ENCODE measurements at places on chromosomes 1 and 21.
A peak's percentile ranks its signal among the peaks of the same experiment; 100 is the strongest.

DNA sequence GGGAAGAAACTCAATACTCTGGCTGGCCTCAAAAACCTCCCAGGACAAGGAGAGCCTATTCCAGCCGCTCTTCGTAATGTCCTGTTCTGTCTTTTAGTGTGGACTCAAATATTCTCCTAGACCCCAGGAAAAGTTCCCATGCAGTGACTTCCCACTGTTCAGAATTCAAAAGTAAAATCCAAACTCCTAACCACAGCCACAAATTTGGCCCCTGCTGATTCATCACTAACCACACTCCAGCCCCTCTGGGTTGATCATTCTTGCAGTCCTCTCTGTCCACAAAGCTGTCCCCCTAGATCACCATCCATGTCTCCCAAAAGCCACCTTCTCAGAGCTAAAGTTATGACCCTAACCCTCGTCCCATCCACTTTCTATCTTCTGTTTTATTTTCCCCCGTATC, 5.1 kb downstream of the CTNNBIP1 start:
- H3K4me1 ChIP-seq, result peaks cover 20% of the 10 kb centered on the region
- no peak overlapping the region for H3K4me3 ChIP-seq
- no peaks in the 10 kb centered on the region for H3K36me3 ChIP-seq
- no peak overlapping the region for H3K27ac ChIP-seq

GRCh38 chr1:9315411-9316079, 22.9 kb downstream of the SPSB1 start:
- H3K36me3 ChIP-seq, result peaks cover 28% of the 10 kb centered on the region
- no peak overlapping the region for H3K4me3 ChIP-seq
- peaks cover 62% of the 10 kb centered on the region for H3K4me1 ChIP-seq
- DNase-seq, result peak; percentile 79
- H3K27me3 ChIP-seq, result no peaks in the 10 kb centered on the region
- peak overlapping the region; percentile 83 for H3K27ac ChIP-seq

- H3K4me1 ChIP-seq, result peaks cover 21% of the 10 kb centered on the region
- no peaks in the 10 kb centered on the region for H3K27me3 ChIP-seq
- peaks cover 74% of the 10 kb centered on the region for H3K36me3 ChIP-seq
- H3K27ac ChIP-seq, result no peak overlapping the region
- no peak overlapping the region for H3K4me3 ChIP-seq
- no peak for DNase-seq
These were observed 3.8 kb downstream of the C1orf35 start for GRCh38 chr1:228099331-228099732.

- H3K27ac ChIP-seq, result no peak overlapping the region
- no peak for DNase-seq
- H3K4me3 ChIP-seq, result no peak overlapping the region
- no peaks in the 10 kb centered on the region for H3K36me3 ChIP-seq
- H3K27me3 ChIP-seq, result no peaks in the 10 kb centered on the region
- peaks cover 3% of the 10 kb centered on the region for H3K4me1 ChIP-seq
These were observed 224.2 kb upstream of the RUNX1 start for GRCh38 chr21:35273333-35273732.

- H3K27me3 ChIP-seq, result no peaks in the 10 kb centered on the region
- no peak overlapping the region for H3K4me3 ChIP-seq
- no peak for DNase-seq
- no peak overlapping the region for H3K27ac ChIP-seq
- no peaks in the 10 kb centered on the region for H3K36me3 ChIP-seq
These were observed 143.7 kb downstream of the PCNX2 start for GRCh38 chr1:233151861-233152260.

DNA sequence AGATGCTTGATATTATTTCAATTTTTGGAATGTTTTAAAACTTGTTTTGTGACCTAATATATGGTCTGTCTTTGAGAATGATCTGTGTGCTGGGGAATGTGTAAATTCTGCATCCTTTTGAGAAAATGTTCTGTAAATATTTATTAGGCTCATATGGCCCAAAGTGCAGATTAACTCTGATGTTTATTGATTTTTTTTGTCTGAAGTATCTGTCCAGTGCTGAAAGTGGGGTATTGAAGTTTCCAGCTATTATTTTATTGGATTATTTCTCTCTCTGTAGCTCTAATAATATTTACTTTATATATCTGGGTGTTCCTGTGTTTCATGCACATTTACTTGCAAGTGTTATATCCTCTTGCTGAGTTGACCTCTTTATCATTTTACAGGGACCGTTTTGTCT, 1397.2 kb downstream of the PLA2G4A start:
- DNase-seq, result no peak
- no peak overlapping the region for H3K4me3 ChIP-seq
- H3K27ac ChIP-seq, result no peak overlapping the region
- H3K27me3 ChIP-seq, result no peaks in the 10 kb centered on the region

GRCh38 chr1:1281533-1282321, 1.5 kb downstream of the SCNN1D start:
- H3K27ac ChIP-seq, result peak overlapping the region; percentile 96
- no peak overlapping the region for H3K4me3 ChIP-seq
- peak; percentile 80 for DNase-seq

- H3K27me3 ChIP-seq, result no peaks in the 10 kb centered on the region
- no peaks in the 10 kb centered on the region for H3K4me1 ChIP-seq
- H3K4me3 ChIP-seq, result no peak overlapping the region
These were observed 64.7 kb upstream of the LPGAT1 start for GRCh38 chr1:211895126-211895759.

DNA sequence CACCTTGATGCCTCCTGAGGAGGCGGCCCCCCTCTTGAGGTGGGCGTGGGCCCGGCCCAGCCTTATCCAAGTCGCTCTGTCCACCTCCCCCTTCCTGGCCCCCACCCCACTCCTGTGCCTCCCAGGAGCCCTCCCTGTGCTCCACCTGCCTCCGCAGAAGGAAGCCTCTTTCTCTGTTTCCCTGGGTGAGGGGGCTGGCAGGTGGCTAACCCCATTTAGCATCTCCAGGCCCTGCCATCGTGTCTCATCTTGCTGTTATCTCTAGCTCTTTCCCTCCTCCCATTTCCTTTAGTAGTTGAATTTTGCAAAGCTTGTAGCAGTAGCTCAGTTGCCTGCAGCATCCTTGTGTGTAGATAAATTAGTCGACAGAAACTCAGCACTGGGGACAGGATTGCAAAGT, 7.2 kb downstream of the RNF187 start:
- H3K27ac ChIP-seq, result no peak overlapping the region
- H3K4me3 ChIP-seq, result no peak overlapping the region
- no peaks in the 10 kb centered on the region for H3K27me3 ChIP-seq
- no peaks in the 10 kb centered on the region for H3K4me1 ChIP-seq

- no peaks in the 10 kb centered on the region for H3K4me1 ChIP-seq
- no peak overlapping the region for H3K27ac ChIP-seq
- no peaks in the 10 kb centered on the region for H3K27me3 ChIP-seq
- H3K4me3 ChIP-seq, result no peak overlapping the region
- no peaks in the 10 kb centered on the region for H3K36me3 ChIP-seq
- DNase-seq, result no peak
These were observed 71.9 kb upstream of the USP24 start for GRCh38 chr1:55286856-55287602.

GRCh38 chr1:213089924-213090677, 39.1 kb downstream of the RPS6KC1 start:
- H3K36me3 ChIP-seq, result peaks cover under 1% of the 10 kb centered on the region
- H3K4me1 ChIP-seq, result no peaks in the 10 kb centered on the region
- H3K27me3 ChIP-seq, result no peaks in the 10 kb centered on the region
- H3K27ac ChIP-seq, result no peak overlapping the region

GRCh38 chr1:116833718-116834117, 76.0 kb upstream of the PTGFRN start:
- no peaks in the 10 kb centered on the region for H3K36me3 ChIP-seq
- H3K27me3 ChIP-seq, result no peaks in the 10 kb centered on the region
- H3K4me1 ChIP-seq, result no peaks in the 10 kb centered on the region
- H3K27ac ChIP-seq, result no peak overlapping the region

DNA sequence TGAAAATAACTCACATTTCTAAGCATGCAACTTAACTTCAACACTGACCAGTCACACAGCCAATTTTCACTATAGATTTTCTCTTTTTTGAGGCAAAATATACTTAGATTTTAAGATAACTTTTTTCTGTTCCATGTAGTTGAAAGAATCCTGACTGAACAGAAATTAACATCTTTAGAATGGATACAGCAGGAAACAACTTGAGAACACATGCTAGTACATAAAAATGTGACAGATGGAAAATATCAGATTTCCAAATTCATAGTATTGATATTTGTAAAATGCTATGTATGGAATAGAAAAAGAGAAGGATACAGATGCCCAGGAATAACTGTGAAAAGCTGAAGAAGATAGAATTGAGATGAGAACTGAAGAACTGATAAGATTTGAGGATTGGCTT, 1270.6 kb downstream of the KCNT2 start:
- H3K36me3 ChIP-seq, result no peaks in the 10 kb centered on the region
- H3K4me1 ChIP-seq, result no peaks in the 10 kb centered on the region
- H3K27me3 ChIP-seq, result no peaks in the 10 kb centered on the region

DNA sequence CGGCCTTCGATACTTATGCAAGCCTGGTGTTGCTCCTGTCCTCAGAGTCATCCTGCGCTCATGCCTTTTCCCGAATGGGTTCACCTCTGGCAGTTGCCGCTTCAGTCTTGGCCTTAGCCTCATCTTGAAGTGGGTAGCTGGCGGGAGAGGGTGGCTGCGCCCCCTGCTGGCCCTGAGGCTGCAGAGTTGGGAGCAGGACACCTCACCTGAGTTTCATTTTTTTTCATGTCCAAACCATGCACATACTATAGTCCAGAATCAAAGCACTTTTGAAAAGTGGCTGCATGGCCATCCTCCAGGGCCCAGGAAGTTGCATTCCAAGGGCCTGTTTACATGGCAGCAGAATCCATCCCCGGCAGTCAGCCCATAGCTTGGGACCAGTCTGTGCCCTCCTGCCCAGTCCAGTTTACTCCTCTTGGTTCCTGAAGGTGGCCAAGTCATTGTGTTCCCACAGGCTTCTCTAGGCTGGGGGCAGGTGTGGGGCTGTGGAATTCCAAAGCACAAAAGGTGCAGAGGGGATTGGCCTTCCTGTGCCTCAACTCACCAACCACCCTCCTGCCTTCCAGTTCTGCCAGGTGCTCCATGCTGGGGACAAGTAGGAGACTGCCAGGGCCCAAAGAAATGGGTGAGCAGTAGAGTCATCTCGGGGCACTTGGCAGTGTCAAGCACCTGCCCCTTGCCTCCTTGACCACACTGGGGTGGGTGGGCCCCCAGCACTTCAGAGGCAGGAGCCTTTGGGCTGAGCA, 44.0 kb downstream of the YARS1 start:
- peaks cover 93% of the 10 kb centered on the region for H3K36me3 ChIP-seq
- no peak overlapping the region for H3K4me3 ChIP-seq
- H3K27me3 ChIP-seq, result no peaks in the 10 kb centered on the region
- DNase-seq, result peak; percentile 66

- H3K4me3 ChIP-seq, result no peak overlapping the region
- peaks cover 45% of the 10 kb centered on the region for H3K4me1 ChIP-seq
- H3K36me3 ChIP-seq, result peaks cover 37% of the 10 kb centered on the region
- peak overlapping the region; percentile 96 for H3K27ac ChIP-seq
- H3K27me3 ChIP-seq, result no peaks in the 10 kb centered on the region
- DNase-seq, result peak; percentile 64
These were observed 1.6 kb upstream of the ENO1 start for GRCh38 chr1:8879922-8880676.

GRCh38 chr21:36849461-36850105, 116.9 kb downstream of the HLCS start:
- H3K27me3 ChIP-seq, result no peaks in the 10 kb centered on the region
- no peak overlapping the region for H3K27ac ChIP-seq
- DNase-seq, result no peak
